Foreskin fibroblast (primary cell): ENCODE measurements at places on chromosomes 16 and 17.

- DNase-seq = peak; percentile 83
Measured at GRCh38 chr16:11604783-11605563, 18.3 kb upstream of the LITAF start.

- DNase-seq = no peak
Measured at GRCh38 chr17:33269337-33270060, 23.6 kb downstream of the ASIC2 start.

- DNase-seq = peak; percentile 14
Measured at GRCh38 chr17:71987634-71988033, 133.2 kb upstream of the SOX9 start.

DNA sequence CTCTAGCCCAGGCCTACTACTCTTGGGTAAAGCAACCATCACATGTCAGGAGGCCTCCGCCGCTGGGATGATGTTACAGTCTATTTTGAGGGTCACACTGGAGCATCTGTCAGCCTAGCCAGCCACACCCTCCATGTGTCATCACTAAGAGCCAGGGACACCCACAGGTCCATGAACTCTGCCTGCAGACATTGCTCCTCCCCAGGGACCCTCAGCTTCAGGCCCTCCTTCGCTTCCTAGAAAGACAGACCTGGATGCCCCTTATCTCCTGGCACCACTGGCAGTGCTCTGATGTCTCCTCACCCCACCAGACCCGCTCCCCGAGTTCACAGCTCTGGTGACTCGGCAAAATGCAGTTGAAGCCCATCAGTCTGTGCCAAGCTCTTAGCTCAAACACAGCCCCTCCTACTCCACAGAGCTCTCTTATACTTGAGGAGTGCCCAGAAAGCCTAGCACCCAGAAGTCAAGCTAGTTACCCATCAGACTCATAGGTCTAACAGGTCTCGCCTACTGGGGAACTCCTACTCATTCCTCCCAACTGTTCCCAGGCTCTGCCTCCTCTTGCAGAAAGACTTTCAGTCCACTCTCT lies 5.9 kb downstream of the RANBP10 start:
- DNase-seq = peak; percentile 48

GRCh38 chr17:67293251-67294203 lies 48.5 kb upstream of the HELZ start:
- DNase-seq = peak; percentile 68

- no peak for DNase-seq
Measured at GRCh38 chr16:10137341-10137740, 44.9 kb downstream of the GRIN2A start.

DNA sequence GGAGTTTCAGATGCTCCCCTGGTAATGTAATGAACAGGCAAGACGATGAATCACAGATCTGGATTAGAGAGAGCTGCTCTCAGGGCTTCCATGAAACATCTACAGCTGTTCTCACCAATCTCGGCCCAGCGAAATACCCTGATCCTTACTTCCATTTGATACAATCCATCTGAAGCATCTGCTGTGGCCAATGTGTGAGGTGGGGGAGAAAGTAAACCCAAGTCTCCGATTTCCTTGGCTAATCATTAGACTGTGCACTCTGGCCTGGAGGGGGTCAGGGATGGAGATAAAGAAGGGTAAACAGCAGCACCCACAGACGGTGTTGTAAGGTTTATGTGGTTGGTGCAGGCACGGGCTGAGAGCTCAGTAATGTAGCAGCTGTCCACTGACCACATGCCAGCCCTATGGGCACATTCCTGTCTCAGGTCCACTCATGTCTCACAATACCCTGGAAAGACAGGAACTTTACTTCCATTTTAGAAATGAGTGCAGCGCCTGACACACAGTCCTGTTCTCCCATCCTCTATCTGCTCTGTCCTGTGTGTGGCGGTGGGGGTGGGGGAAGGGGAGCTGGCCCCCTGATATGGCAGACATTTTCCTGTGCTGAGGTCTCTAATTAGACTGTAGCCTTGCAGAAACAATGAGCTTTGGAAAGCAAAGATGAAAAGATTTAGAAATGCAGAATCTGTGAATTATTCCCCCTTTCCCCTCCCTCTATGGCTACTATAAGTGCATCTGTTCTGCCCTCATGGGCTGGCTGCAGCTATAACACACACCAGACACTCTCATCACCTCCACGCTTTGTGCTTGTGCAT lies 48.3 kb upstream of the ERN1 start:
- no peak for DNase-seq

DNA sequence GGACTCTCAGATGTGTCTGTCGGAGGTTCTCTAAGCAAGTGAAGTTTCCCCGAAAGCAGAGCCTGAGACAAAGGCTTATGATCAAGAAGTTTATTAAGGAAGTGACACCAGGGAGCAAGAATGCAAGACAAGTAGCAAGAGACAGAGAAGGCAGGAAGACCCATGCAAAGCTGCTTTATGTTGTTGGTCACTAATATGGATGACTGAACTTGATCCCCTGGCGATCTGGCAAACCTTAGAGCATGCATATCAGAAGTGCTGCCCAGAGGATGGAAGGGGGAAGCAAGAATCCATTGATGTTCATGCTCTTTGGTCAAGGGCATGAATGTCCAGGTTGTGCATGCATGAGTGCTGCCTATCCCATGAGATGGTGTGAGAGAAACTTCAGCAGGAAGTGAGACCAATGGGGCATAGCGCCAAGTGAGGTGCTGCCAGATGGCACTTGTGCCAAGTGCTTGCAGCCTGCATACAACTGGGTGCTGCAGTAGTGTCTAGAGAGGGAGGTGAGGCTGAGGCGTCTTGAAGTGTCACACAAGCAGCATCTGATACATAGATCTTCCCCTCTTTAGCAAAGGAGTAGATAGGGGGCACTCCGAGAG lies 176.5 kb downstream of the SALL1 start:
- DNase-seq = no peak

- DNase-seq = no peak
Measured at GRCh38 chr16:57609541-57610401, 18.7 kb upstream of the ADGRG1 start.

- DNase-seq = no peak
Measured at GRCh38 chr16:56226845-56227525, 35.7 kb downstream of the GNAO1 start.

GRCh38 chr16:49531931-49532840 lies 158.6 kb downstream of the C16orf78 start:
- no peak for DNase-seq

GRCh38 chr16:27476240-27476639 lies 73.5 kb downstream of the GTF3C1 start:
- no peak for DNase-seq

DNA sequence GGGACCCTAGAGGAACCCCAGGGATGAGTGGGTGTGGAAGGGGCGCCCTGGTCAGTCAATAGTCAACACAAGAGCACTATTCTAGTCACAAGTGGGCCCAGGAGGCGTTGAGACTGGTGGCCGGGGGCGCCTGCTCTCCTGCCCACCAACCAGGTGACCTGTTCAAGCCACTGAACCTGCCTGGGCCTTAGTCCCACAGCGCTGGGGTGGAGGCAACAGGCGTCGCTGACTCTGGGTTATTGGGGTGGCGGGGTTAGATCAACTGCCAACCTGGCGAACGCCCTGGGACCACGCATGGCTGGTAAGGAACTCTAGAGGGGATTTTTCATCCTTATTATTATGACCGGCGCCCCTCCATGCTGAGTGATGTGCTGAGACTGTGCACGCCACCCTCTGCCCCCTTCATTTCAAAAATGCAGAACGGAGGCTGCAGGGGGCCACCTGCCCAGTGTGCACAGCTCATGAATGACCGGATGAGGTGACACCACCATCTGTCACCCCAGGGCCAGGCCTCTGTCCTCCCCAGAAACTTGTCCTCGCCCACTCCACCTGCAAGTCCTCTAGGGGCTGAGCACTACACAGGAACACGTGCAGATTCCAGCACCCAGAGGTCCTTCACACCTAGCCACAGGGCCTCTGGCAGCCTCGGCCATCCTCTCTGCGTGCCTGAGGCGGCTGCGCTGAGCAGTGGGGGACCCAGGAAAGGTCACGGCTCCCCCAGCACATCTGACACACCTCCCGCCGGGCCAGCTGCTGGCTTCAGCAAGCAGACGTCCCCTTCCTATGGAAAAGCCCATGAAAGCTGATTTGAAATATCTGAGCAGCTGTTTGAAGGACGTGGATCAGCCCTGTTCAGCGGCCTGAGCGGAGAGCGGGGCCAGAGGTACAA lies 51.6 kb upstream of the DNAH17 start:
- DNase-seq = no peak

- DNase-seq = peak; percentile 71
Measured at GRCh38 chr17:65198653-65199382, 61.6 kb downstream of the RGS9 start.

- DNase-seq = no peak
Measured at GRCh38 chr16:50593410-50594150, 45.4 kb downstream of the NKD1 start.

GRCh38 chr17:4584917-4585637 lies 748 bp downstream of the SMTNL2 start:
- no peak for DNase-seq

- DNase-seq = no peak
Measured at GRCh38 chr17:83175119-83175821, 95.9 kb downstream of the METRNL start.

DNA sequence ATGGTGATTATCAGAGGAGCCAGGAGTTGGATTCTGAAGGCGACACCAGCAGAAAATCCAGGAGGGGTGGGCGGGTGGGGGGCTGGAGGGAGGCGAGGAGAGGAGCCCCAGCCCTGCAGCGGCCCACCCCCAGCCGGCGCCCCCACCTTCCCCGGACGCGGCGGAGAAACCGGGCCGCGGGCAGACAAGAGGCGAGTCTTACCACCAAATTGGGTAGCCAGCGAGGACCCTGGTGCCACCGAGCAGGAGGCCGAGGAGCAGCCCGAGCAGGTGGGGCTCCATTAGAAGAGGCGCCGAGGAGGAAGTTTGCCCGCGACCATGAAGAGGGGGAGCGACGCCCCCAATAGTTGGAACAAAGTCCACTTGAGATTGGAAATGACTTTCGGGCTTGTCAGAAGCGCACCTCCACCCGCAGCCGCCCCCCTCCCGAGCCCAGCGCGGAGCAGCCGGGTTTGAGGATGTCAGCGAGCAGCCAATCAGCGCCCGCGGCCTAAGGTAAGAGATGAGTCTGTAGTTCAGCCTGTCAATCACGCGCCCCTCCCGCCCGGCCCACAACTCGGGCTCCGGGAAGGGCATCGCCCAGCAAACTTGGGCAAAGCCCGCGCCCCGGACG lies at the start of gene WNT3:
WNT3 (minus strand) TSS at position 377 of the 613 bp plus-strand sequence; CDS start at position 282, 95 bp downstream.
- DNase-seq = no peak

GRCh38 chr17:31738067-31738466 lies 121.0 kb downstream of the COPRS start:
- no peak for DNase-seq

- DNase-seq = peak; percentile 62
Measured at GRCh38 chr17:37476431-37477120, 13.1 kb upstream of the DUSP14 start.

DNA sequence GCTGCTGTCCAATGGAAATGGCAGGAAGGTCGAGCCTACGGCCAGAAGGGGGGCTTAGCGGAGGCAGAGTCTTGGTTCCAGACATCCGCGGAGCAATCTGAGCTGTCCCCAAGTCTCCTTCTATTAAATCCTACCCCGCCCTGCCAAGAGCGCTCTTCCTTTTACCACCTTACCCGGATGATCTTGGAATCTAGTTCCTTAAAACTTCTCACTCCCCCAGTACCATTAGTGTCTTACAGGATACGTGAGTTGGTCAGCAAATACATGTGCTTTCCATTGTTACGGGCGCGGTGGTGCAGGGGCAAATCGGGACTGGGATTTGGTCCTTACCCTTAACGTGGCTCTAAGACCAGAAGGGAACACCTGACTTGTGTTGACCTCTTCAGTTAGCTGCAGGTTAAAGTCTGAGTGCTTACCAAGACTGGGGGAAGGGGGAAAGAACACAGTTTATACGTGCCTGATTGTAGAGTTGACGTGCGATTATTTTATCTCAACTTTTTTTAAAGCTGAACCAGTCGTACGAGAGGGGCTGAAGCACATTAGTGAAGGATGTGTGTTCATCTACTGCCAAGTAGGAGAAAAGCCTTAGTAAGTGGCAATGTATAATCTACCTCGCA lies 495 bp downstream of the TXNDC17 start:
- DNase-seq = no peak

- DNase-seq = no peak
Measured at GRCh38 chr17:10233161-10233560, 34.8 kb upstream of the GAS7 start.

GRCh38 chr17:34383216-34383615 lies 20.2 kb upstream of the CCL1 start:
- DNase-seq = no peak

DNA sequence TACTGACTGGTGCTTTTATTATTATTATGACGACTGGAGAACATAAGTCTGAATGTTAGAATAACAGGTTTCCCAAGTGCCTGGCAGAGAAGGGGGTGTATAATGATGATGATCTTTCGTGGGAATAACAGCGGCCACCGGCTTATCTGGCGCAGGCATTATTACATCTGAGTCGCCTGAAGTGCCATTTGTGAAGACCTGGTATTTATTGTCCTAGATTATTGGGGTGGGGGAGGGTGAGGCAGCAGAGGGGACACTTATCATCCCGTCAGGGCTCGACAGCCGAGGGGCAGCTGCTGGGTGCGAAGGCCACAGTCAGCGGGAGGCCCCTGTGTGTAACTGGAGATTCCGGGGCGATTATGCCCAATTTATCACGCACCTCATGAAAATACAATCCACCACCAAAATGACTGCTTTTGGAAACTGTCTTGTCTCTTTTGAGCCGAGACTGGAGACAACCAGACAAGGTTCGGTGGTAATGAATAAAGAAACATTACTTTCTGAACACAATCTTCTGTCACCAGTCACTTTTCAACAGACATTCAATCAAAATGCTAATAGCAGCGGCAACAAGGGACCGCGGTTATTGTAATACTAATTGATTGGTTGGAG lies 199.3 kb downstream of the CCDC182 start:
- no peak for DNase-seq

DNA sequence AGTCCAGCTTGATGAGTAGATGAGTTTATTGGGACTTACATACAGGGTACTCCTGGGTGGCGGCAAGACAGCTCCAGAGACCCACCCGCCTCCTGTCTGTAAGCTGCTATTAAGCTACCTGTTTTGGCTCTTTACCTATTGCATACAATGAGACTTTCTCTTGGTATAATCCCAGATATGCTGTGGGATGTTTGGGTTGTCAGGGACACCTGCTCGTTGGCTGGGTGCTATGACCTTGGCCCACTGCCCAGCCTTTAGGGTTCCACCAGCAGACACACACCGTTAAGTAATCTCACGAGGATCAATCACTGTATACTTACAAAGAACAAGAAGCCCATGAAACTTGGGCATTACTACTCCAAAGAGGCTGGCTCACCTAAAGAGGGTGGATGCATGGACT lies 116.4 kb downstream of the NPIPB5 start:
- no peak for DNase-seq

- DNase-seq = no peak
Measured at GRCh38 chr17:21018894-21019293, 23.9 kb downstream of the USP22 start.

GRCh38 chr17:48429638-48430586 lies at the start of gene SKAP1:
Gene SKAP1 (minus strand): TSS chr17:48430214.
- DNase-seq = no peak

GRCh38 chr17:15965528-15965927 lies 20.6 kb downstream of the ADORA2B start:
- DNase-seq = no peak
